Endodermal cell (in vitro differentiated cells): ENCODE measurements at places on chromosomes 16 and 17.

DNA sequence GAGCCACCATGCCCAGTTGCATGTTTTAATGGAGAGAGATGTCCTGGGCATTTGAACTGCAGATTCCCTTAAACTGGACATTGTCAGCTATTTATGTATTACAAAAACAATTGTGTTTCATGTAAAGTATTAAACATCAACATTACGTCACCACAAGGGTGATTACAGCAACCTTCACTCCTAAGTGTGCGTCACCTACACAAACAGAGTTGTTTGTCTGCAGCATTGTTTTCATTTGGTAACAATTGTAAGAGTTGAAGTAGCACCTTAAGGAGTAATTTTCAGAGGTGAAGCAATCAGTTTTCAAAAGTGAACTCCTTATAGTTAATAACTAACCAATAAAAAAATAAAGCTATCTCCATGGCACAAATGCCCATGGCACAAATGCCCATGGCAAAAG, 271.4 kb downstream of the IRX3 start:
- no peak for DNase-seq

GRCh38 chr16:17629936-17630335, 159.2 kb upstream of the XYLT1 start:
- DNase-seq = no peak

DNA sequence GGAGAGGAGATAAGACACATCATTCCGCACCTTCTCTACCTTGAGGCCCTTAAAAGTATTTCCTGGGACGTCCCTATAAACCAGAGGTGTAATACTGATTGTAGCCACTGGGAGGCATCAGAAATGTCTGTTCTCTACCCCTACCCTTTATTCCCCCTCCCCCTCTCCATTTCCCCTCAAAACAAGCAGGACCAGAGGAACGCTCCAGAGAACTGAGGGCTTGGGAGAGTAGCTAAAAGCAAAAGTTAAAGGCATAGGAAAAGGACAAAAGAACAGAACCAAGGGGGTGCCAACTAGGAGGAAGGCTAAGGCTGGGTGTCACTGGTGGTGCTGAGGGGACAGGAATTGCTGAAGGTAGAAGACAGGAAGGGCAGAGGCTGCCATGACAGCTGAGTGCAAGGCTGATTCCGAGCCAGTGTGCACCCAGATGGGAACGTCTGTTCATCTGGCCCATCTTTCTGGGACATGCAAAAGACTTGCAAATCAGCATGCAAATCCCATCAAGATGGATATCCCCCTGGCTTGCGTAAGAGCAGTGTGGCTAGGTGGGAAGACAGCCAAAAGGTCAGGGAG, 6.7 kb downstream of the CAMTA2 start:
- peak; percentile 88 for DNase-seq

DNA sequence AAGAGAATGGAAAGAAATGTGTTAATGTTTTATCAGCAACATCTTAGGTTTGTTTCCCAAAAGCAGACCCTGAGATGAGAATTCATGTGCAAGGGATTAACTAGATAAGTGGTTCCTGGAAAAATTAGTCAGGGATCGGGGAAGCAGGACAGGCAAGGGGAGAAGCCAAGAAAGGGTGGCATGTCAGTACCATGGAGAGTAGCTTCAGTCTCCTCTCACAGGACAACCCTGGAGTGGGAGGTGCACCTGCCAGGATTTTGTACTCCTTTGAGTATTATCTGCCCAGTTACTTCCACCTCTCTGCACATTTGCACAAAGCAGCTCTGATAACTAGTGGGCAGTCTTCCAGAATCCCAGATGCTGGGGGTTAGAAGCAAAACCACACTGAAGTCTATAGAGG, 117.0 kb downstream of the RGS9 start:
- DNase-seq = peak; percentile 65

DNA sequence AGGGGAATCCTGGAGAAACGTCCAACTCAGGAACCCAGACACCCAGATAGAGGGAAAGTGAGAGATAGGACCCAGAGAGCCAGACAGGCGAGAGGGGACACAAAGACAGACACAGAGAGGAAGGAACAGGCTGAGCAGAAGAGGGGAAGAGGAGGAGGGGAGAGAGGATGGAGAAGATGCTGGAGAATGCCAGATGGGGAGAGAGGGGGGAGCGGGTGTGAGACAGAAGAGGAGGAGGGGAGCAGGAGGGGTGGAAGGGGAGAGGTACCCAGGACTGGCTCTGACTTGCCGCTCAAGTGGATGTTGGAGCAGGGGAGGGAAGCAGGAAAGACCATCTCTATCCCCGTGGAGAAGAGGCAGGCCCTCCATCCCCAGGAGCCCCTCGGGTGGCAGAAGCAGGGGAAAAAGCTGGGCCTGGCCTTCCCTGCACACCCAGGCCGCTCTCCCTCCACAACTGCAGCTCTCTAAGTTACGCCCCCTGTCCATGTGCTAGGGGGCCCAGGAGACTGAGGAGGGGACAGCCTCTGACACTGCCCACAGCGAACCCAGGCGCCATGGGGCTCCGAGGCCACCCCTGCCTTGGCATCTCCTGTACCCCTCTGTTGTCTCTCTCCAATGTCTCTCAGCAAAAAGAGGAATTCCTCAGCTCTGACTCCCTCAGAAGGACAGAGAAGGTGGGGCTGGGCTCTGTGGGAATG, 4.8 kb downstream of the PPP1R9B start:
- no peak for DNase-seq
